ENCODE measurements at places on chromosomes 5 and 9.

- DNase-seq, result no peak
Observed at GRCh38 chr5:143243103-143243502, 160.4 kb downstream of the NR3C1 start.

GRCh38 chr9:17839776-17840175, 260.9 kb downstream of the SH3GL2 start:
- no peak for DNase-seq

DNA sequence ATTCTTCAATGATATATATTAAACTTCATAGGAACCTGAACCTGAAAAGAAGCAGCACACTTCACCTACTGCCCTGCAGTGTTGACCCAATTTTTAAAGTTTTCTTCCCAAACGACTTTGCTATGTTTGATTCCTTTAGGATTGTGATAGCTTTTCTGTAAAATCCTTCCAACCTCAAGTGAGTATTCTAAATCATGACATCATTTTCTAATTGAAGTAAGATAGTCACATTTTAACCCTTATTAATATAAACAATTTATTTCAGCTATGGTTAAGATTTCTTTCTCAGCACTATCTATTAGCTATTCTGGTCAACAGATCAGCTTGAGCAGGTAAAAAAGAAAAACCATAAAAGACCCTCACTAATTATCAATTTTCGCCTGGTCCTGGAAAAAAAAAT, 162.0 kb downstream of the SMARCA2 start:
- DNase-seq, result no peak

DNA sequence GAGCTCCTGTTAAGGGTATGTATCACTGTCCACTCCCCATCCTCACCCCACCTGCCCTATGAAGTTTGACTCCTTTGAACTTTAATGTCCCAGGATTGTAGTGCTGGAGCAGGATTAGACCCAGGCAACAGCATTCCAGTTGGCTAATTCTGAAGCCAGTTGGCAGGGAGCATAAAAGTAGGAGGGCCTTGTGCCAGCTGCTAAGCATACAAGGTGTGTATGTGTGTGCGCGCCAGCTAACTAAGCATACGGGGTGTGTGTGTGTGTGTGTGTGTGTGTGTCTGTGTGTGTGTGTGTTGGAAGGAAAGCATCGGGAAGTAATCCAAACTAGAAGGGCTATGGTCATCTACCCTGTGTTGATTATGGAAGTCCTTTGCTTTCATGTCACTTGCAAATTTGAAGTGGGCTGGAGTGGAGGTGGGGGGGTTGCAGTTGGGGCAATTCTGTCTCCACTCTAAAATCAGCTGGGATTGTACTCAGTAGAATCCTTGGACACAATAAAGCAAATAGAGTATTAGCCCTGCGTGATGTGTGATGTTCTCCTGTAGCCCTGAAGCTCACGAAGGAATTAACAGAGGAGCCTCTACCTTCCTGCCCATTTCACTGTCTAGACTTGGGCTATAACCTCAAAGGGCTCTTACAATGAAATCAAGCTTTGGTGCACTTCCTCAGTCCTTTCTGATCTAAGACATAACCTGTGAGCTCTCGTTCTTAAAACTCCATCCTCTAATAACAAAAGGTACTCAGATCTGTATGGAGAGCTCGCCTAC, 26.9 kb downstream of the HMGCR start:
- no peak for DNase-seq

GRCh38 chr5:78597068-78597973, 51.3 kb downstream of the LHFPL2 start:
- DNase-seq, result no peak

GRCh38 chr9:88234114-88234513, 95.8 kb upstream of the SPATA31C2 start:
- no peak for DNase-seq

DNA sequence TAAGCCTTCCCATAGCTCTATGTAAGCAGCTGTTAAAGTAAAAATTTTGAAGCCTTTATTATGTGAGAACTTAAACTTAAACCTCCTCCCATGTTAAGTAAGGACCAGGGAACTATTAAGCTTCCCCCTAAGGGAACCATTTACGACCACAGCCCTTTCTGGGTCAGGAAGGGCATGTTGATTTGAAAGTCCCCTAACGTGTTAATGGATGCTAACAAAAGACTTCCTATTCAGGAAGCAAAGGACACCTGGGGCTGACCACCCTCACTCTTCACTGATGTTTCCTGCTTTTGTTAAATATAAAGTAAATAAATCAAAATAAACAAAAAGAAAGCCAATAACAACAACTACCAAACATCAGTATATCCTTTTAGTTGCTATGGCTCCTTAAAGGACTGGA, 170.6 kb upstream of the RFX3 start:
- DNase-seq, result no peak

DNA sequence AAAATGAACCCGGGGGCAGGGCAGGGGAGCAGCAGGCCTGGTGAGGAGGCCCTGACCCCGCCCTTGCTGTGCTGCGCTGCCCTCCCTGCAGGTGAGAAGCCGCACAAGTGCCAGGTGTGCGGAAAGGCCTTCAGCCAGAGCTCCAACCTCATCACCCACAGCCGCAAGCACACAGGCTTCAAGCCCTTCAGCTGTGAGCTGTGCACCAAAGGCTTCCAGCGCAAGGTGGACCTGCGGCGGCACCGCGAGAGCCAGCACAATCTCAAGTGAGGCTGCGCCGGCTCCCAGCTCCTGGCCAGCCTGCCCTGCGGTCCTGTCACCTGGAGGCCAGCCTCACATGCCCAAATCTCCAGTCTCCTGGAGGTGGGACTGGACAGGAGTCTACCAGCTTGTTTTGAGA, 12.3 kb downstream of the GFI1B start:
- DNase-seq, result no peak

DNA sequence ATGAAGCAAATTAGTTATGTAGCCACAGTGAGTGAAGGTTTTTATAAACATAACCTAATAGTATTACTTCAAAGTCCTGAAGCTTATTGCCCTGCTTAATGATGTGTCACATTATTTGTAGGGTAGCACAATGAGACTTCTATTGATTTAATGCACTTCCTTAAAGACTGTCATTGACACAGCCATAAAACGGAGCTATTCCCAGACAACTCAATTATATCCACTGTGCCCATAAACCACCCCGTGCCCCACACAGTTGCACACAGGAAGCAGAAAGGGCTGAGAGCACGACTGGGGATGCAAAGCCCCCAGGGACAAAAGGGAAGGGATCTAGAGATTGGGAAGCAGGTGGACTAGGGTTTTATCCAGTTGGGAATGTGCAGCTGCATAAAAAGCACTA, 37.0 kb downstream of the TRIM32 start:
- DNase-seq, result no peak

GRCh38 chr5:74156728-74157383, 483.7 kb downstream of the ENC1 start:
- DNase-seq, result no peak

DNA sequence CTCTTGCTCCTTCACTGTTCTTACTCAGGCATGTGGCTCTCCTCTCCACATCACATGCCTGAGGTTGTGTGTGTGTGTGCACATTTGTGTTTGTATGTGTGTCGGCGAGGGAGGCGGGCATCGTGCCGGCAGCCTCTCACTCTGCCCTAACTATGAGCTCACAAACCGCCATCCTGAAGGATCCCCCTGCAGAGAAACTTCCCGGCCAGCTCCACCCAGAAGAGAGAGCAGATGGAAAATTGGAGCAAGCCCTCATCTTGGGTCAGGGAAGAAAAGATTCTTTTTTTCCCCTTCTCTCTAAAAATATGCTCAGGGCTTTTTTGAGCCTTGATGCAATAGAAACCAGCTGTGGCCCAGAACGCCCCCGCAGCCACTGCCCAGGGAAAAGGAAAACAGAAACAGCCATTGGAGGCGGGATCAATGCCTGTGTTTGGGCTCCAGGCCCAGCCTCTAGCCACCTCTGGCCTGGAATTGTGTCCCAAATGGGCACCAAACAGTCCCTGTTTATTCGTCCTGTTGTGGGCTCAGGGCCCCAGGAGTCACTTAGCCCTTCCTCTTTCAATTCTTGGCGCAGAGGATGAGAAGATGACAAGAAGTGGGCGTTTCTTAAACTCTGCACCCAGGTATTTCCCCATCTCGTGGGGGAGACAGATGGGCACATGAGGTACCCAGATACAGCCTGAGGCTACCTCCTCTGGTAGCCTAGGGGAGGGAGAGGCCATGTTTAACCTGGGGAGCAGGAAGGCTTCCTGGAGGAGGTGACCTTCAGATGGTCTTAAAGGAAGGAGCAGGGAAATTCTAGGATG, 151.5 kb downstream of the RGS3 start:
- DNase-seq, result no peak

GRCh38 chr5:156819967-156820581, 30.0 kb upstream of the PPP1R2B start:
- no peak for DNase-seq

DNA sequence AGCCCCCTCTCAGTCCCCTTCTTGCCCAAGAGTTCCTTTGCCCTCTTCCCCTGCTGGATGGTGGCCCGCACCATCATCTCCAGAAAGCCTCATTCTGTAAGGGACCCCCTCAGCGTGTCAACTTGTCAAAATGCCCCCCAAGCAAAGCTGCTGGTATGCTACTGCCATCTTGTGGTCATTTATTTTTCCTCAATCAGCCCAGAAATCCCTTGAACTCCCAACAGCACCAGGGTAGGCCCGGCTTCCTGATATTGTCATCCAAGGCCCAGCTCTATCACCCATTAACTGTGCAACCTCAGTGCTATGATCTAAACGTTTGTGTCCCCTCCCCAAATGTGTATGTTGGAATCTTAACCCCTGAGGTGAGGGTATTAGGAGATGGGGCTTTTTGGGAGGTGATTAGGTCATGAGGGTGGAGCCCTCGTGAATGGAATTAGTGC, 53.2 kb upstream of the FBXW11 start:
- DNase-seq, result no peak

- DNase-seq, result no peak
Observed at GRCh38 chr9:116406469-116406868, 252.9 kb downstream of the PAPPA start.

- DNase-seq, result no peak
Observed at GRCh38 chr9:121573717-121574485, 74.3 kb upstream of the GGTA1 start.

DNA sequence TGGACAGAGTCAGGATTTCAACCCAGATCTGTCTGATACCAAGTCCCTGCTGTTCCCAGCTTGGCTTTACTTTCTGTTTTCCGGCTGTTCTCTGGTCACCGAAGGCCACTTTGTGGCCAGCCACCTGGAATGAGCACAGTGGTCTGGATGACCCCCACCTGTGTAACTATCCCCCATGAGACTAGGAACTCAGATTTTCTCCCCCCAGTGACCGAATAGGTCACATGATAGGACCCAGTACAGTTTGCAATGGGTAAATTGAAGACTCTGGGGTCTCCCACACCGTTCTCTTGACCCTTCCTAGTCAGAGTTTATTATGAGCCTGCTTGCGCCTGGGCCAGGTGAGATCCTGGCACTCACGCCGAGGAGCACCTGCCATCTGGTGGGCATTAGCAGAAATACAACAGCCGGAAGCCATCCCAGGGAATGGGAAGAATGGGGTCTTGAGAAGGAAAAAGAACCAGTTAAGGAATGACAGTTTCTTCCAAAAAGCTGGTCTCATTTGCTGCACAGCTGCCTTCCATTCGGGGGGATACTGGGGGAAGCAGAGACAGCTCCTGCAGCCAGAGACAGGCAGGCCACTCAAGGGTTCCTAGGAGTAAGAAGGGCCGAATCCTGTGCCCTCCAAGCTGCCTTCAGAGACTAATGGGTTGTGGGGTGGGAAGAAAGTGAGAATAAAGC, 7.1 kb downstream of the PHYHD1 start:
- DNase-seq, result no peak

DNA sequence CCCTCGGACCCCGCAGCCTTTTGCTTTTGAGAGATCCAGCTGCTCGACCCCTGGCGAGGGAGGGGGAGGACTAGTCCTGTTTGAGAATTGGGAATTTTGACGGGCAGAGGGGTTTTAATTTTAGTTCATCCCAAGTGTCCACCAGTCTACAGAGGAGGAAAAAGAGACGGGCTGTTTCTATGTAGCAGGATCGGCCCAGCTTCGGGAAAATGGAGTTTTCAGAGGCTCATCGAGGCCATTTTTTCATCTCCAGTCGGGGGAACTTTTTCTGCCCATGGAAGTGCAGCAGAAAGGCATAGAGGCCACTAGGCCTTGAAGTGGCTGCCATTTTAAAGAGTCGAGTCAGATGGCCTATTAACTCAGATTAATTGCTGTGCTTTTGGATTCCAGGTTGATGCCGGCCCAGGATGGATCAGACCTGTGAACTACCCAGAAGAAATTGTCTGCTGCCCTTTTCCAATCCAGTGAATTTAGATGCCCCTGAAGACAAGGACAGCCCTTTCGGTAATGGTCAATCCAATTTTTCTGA, 1.2 kb downstream of the NSD1 start:
- DNase-seq, result no peak

- no peak for DNase-seq
Observed at GRCh38 chr5:114050087-114050486, 311.8 kb upstream of the KCNN2 start.

DNA sequence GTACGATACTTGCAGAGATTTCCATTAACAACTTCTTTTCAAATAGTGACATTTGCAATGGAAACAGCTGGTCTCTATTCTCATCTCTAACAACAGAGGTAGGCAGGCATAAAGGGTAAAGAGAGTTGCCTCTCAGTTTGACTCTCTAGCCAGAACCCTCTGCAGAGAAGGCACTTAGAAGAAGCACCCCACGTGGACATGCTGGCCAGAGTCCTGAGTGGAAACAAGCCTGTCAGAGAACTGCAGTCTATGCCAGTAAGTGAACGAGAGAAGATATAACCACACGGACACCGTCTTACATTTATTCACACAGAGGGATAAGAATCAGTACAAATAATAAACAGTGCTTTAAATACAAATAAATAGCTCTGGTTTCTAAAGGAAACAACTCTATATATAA, 11.0 kb upstream of the LHX6 start:
- DNase-seq, result no peak

DNA sequence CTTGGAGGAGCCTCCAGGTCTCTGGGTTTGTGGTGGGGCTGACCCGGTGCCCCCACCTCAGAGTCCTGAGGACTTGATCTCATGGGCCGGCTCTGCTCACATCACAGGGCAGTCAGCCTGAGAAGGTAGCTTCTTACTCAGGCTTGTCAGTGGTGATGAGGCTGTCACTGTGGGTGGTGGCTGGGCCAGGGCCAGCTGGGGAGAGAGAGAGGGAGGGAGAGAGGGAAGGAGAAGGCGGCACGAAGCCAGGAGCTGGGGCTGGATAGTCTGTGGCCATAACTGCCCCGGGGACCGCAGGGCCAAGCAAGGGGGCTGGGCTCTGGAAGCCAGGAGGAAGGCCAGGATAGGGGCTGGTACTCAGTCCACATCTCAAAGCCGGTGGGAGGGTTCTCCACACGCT, 6.5 kb downstream of the NTNG2 start:
- DNase-seq, result no peak

GRCh38 chr9:103669296-103669695, 424.8 kb upstream of the SMC2 start:
- DNase-seq, result no peak

GRCh38 chr5:96326902-96327301, 106.1 kb downstream of the PCSK1 start:
- DNase-seq, result no peak

- DNase-seq, result no peak
Observed at GRCh38 chr5:6468104-6468503, 19.4 kb downstream of the UBE2QL1 start.

GRCh38 chr9:38707885-38708637, 11.9 kb downstream of the FAM240B start:
- no peak for DNase-seq
